Activated naive CD4-positive, alpha-beta T cell treated with anti-CD3 and anti-CD28 coated beads for 36 hours (primary cell): ENCODE measurements at places on chromosomes 6 and 20.

- no peak for DNase-seq
Observed at GRCh38 chr6:170553534-170554012, 466 bp upstream of the PSMB1 start.

DNA sequence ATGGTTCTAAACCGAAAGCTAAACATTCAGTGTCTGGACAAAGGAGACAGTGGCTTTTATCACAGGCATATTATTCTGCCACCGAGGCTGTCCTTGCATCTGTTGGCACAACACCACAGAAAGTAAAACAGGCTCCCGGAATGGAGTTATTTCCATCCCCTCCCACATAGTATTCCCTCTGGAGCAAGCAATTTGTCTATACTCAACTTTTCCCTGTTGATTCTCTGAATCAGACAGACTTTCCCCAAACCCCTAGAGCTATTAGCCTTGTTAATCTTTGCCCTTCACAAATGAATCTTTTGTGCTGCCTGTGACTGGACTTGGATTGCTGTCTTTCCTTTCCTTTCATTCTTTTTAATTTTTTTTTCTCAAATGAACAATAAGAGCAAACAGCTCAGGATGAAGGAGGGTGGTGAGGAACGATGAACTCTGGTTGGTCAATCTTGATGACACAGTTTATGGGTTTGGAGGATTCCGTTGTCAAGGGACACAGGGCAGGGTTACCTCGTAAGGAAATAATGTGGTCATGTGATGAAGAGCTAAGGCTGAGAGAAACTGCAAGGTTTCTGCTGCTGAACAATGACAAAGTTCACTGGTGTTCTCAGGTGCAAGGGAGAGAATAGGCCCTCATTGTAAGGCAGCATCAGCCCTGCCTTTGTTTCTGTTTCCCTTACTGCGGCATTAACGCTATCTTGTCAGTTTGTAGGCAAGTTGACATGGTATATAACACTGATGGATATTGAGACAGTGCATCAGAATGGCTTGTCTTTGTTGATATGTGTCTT, 275.0 kb upstream of the BMP2 start:
- no peak for DNase-seq

DNA sequence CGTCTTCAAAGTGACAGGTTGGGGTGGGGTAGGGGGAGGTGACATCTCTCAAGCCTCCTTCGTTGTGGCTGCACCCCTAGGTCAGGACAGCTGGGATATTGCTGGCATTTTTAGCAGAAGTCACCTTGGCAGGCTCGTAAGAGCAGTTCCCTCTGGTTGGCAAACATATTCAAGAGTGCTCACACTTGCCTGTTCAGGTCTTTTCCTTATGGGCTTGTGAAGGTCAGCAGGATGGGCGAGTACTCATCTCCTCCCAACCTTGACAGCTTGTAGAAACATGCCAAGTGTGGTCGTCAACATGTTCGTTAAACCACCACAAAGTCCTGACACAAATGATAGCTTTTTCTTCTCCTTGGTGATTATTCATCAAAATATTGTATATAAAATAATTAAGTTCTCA, 113.6 kb downstream of the HDGFL1 start:
- no peak for DNase-seq

GRCh38 chr6:89992818-89993217, 98.5 kb downstream of the GJA10 start:
- no peak for DNase-seq

GRCh38 chr6:105501826-105502344, 99.0 kb upstream of the PREP start:
- DNase-seq, result no peak

GRCh38 chr6:90167514-90168379, 128.9 kb downstream of the BACH2 start:
- DNase-seq, result no peak

GRCh38 chr20:6975311-6975710, 207.8 kb downstream of the BMP2 start:
- DNase-seq, result no peak

- DNase-seq, result no peak
Observed at GRCh38 chr20:8837396-8837795, 231.5 kb upstream of the PLCB4 start.

GRCh38 chr20:1813101-1813529, 82.1 kb upstream of the SIRPA start:
- DNase-seq, result no peak
